CD4-positive, CD25-positive, alpha-beta regulatory T cell (primary cell): ENCODE measurements at places on chromosomes 16 and 17.
A peak's percentile ranks its signal among the peaks of the same experiment; 100 is the strongest.

DNA sequence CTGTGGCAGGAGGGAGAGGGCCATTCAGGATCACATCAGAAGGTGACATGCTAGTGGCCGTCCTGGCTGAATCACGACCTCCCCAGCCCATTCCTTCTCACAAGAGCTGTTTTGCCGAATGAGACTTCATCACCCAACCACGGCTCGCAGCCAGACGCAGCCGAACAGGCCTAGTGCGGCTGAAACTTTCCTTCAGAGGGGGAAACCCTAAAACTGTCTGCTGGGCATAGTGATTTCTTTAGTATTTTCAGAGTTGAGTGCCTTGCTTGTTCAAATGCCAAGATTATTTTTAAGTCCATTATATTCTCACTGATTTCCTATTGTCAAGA is 343.7 kb downstream of the CPPED1 start:
- DNase-seq, result no peak

GRCh38 chr17:72370819-72371218 is 250.0 kb downstream of the SOX9 start:
- no peak for DNase-seq

DNA sequence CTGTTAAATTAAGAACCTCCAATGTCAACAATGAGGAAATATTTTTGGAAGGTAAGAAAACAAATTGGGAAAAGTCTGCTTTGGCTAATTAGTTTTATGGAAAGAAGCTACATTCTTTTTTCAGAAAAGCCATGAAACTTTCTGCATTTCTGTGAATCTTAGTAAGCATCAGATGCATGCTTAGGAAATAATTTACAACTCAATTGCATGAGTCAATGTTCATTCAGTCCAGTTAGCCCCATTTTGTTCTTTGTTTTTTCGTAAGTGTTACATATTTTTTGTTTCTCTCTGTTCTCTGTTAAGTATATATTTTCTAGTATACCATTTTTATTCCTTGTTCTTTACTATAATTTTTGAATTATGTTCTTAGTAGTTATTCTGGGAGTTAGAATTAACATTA is 195.2 kb upstream of the KIF2B start:
- DNase-seq, result no peak

DNA sequence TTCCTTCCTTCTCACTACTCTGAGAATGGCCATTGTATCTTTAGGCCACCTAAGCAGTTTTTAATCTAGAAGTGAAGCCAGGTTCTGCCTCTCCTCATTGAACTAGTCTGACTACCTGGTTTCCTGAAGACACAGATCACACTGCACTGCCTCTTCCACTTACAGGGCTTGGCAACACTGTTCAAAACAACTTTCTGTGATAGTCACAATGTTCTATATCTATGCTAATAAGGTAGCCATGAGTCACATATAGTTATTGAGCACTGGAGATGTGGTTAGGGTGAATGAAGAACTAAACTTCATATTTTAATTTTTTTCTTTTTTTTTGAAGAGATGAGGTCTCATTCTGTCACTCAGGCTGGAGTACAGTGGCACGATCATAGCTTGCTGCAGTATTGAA is 26.9 kb downstream of the RND2 start:
- DNase-seq, result no peak

DNA sequence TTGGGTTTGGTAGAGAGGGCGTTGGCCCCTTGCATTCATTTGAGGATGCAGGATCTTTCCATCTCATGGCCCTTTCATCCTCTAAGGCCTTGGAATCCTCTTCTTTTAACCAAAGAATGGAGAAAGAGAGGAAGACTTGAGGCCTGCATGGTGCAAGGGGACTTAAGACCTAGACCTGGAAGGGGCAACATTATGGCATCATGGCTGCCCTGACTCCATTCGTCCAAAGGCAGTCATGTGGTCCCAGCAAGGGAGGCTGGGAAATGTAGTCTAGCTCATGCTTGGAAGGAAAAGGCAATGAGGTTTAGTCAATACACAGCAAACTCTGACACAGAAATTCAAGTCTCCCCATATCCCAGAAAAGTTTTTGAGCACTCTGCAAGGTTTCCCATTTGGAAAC is 30.7 kb upstream of the CDRT4 start:
- DNase-seq, result peak; percentile 14

DNA sequence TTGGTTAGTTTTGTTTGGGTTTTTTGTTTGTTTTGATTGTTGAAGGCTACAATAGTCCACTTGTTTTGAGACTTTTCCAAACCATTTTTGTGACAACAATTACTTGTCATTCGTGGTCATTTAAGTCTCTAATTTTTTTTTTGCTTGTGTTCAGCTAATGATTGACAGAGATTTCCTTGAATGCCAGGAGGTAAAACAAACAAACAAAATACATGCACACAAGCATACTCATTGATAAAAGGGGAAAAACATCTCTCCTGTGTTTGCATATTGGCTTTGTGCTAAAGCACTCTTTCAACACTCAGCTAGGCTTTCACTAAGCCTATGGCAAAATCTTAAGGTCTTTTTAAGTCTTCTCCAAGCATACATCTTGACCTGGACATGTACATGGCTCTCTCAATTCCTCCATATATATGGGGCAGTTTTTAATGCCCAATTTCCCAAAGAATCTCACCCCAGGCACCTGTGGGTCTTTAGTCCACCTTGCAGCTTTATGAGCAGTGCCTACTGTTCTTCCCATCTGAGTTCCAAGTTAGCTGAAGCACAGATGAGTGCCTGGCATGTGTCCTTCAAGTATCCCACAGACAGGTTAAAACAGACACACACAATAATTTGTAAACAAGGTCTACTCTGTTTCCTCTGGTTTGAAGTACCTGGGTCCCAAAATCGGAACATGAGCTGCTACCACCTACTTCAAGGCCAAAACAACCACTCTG is 24.2 kb upstream of the HS3ST3B1 start:
- no peak for DNase-seq

- DNase-seq, result no peak
These were observed 279.3 kb downstream of the ZFHX3 start for GRCh38 chr16:72768591-72768990.

GRCh38 chr17:46071796-46072195 is 72.7 kb downstream of the STH start:
- no peak for DNase-seq

DNA sequence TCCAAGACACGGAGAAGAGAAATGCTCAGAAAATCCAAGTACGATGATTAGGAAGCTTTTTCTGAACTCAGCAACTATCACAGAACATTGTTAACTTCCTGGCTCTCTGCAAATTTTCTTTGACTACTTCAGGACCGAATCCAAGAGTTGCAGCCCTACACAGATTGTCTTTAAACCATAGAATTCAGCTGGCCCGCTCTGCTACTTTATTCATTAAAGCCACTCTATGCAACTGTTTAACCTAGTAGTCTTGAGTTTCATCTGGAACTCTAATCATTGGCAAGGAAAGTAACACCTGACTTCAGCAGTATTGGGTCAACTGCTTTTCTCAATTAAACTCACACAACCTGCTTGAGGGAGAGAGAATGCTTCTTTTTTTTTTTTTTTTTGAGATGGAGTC is 210.1 kb downstream of the SLC39A11 start:
- DNase-seq, result no peak

DNA sequence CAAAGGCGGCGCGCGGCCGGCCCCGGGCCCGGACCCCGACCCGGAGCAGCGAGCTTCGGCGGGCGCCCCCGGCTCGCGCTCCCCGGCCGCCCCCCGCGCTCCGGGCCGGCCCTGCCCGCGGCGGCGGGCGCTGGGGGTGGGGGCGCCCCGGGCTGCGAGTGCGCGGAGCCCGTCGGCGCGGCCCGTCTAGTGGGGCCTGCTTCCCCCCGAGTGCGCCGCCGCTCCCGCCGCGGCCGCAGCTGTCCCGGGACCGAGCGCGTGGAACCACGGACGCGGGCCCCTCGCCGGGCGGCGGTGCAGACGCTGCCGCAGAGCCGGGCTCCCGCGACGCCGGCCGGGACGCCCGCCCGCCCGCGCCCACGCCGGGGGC is 308 bp downstream of the ADCY9 start:
- no peak for DNase-seq

- no peak for DNase-seq
These were observed 23.5 kb upstream of the MAP2K6 start for GRCh38 chr17:69390795-69391501.

- no peak for DNase-seq
These were observed 16.4 kb downstream of the NTN1 start for GRCh38 chr17:9037736-9038135.

DNA sequence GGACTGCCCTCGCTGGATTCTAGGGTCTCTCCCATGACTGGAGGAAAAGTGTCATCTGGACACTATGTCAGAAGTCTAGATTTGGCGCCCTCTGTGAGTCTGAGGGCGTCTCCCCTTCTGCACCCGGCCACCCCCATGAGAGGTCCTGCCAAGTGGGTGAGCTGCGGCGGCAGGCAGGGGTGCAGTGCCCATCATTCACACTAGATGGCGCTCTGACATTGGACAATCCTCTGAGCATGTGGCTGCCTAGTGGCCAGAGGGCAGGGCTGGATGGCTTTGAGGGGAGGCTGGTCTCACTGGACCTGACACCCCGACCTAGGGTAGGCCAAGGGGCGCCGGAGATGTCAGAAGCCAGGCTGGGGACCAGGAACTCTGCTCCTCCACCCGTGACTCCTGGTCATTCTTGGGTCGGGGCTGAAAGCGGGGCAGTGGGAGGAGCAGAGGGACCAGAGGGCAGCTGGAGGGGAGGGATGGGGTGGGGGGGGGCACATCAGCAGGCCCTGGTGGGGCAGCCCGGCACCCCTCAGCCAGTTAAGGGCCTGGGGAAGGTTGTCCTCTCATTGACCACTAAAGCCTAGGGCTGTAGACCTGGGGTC is 28.0 kb downstream of the MRM1 start:
- peak; percentile 66 for DNase-seq

- DNase-seq, result peak; percentile 66
These were observed 103.0 kb downstream of the SNX29 start for GRCh38 chr16:12079412-12079965.

- DNase-seq, result no peak
These were observed 220.6 kb downstream of the NTN1 start for GRCh38 chr17:9241774-9242496.

DNA sequence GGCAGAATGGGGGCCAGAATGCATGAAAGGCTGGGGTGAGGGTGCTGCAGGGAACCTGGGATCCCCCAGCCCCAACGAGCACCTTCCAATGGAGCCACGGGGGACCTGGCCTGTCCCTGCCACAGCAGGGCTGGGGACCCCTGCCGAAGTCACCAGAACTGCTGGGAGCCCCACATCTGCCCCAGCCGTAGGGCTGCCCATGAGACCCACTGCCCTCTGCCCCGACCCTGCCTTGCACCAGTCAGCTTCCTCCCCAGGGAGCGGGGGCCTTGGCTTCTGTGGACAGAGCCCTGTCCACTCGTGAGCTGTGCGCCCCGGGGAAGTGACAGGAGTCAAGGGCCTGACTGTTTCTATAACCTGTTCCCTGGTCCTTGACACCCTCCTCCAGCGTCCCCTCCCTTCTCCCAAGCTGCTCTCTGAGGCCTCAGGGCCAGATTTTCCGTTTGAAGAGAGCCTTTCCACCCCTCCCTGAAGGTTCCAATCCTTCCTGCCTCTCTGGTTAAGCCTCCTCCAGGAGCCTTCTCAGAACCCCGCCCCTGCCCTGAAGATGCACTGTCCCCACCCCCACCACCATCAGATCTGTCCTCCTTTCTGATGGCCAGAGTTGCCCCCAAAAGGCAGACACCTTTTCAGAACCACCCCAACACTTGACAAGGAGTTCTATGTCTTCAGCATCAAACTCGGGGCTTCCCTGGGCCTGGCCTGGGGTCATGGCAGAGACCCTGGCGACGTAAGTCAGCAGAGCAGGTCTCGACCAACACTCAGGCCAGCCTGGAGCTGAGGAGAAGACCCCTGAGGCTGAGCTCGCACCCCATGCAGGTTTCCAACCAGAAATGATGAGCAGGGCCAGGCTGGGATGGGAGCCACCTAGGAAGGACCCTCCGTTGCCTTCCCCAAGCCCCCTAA is 10.7 kb upstream of the PRR29 start:
- no peak for DNase-seq

DNA sequence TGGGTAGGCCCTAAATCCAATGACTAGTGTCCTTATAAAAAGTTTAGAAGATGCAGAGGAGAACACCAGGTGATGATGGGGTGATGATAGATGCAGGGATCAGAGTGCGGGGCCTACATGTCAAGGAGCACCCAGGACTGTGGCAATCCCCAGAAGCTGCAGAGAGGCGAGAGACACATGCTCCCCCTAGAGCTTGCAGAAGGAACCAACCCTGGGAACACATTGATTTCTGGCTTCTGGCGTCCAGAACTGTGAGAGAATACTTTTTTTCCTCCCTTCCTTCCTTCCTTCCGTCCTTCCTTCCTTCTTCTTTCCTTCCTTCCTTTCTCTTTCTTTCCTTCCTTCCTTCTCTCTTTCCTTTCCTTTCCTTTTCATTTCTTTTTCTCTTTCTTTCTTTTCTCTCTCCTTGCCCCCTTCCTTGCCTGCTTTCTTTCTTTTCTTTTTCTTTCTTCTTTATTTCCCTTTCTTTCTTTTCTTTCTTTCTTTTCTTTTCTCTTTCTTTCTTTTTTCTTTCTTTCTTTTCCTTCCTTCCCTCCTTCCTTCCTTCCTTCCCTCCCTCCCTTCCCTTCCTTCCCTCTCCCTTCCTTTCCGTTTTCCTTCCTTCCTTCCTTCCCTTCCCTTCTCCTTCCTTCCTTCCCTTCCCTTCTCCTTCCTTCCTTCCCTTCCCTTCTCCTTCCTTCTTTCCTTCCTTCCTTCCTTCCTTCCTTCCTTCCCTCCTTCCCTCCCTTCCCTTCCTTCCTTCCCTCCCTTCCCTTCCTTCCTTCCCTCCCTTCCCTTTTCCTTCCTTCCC is 134.3 kb downstream of the HAPSTR1 start:
- peak; percentile 8 for DNase-seq

- no peak for DNase-seq
These were observed 31.0 kb downstream of the LRRC75A start for GRCh38 chr17:16460796-16461605.

DNA sequence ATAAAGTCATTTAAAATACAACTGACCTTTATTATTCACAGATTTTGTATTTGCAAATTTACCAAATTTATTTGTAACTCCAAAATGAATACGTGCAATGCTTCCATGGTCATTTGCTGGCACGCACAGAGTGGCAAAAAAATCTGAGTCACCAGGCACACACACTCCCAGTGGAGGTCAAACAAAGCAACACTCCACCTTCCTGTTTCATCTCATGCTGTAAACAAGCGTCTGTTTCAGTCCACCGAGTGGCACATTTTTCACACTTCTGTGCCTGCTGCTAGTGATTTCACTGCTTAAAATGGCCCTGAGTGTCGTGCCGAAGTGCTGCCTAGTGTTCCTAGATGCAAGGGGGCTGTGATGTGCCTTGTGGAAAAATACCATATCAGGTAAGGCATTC is 17.8 kb upstream of the ITGAE start:
- DNase-seq, result no peak

DNA sequence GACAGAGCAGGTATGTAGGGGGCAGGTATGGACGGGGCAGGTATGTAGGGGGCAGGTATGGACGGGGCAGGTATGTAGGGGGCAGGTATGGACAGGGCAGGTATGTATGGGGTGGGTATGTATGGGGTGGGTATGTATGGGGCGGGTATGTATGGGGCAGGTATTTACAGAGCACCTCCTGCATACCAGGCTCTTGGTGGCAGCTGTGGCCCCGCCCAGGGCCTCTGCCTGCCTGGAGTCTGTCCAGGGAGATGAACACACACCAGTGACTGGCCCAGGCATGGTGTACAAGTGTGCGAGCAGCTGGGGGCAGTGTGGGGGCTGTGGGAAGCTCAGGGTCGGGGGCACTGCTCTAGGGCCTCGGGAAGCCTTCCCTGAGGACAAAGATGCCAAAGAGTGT is 4.4 kb downstream of the RPL3L start:
- DNase-seq, result no peak

GRCh38 chr16:81481207-81481821 is 36.7 kb downstream of the CMIP start:
- no peak for DNase-seq

GRCh38 chr16:67000384-67001351 is 12.3 kb downstream of the CES4A start:
- peak; percentile 52 for DNase-seq
